ENCODE measurements at places on chromosomes 6 and 20.

DNA sequence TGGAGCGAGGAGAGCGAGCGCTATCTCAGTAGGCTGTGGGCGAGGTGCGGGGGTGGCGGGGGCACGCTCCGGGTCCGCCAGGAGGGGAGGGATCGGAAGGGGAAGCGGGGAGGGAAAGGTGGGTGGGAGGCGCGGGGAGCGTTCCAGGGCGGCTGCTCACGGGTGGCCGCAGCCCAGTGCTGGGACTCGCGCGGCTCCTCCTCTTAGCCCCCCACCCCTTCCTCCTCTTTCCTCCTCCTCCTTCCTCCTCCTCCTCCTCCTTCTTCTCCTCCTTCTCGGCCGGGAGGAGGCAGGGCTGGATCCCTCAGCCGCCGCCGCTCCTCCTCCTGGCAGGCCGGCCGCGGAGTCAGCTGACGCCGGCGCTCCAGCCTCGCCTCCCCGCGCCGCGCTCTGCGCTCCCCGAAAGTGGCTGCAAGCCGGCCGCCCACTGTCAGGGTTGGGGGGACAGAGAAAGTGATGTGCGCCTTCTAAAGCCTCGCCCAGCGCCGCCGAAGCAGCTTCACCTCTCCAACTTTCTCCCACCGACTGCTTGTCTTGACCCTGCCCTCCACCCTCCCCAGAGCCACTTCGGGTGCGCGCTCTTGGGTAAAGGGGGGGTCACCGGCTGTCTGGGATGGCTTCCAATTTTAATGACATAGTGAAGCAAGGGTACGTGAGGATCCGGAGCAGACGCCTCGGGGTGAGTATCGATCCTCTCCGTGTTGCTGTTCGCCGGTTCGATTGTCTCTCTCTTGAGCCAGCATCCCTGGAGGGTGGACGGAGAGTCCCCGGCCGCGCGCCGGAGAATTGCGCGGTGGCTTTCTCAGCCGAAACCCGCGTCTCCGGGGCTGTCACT lies at the start of gene DOK5:
TSS of gene DOK5 (plus strand) at position 260 of the 835 bp plus-strand sequence. CDS start at position 614, 354 bp downstream.
- peak; percentile 11 for DNase-seq

DNA sequence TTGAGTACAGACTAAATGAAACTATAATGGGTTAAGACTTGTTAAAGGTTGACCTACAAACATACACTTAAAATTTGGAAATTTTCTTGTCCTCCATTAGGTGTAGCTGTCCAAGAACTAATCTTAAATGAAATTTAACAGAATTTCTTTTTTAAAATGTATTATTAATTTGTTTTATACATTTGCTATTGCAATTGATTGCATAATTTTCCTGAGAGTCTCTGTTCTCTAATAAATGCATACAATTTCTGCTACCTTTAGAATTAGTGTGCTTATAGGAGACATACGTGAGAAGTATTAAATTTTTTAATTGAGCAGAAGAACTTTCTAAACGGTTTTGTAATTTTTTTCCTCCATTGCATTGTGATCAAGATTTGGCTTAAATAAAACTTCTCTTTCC lies 1.5 kb downstream of the FAM135A start:
- DNase-seq, result no peak

DNA sequence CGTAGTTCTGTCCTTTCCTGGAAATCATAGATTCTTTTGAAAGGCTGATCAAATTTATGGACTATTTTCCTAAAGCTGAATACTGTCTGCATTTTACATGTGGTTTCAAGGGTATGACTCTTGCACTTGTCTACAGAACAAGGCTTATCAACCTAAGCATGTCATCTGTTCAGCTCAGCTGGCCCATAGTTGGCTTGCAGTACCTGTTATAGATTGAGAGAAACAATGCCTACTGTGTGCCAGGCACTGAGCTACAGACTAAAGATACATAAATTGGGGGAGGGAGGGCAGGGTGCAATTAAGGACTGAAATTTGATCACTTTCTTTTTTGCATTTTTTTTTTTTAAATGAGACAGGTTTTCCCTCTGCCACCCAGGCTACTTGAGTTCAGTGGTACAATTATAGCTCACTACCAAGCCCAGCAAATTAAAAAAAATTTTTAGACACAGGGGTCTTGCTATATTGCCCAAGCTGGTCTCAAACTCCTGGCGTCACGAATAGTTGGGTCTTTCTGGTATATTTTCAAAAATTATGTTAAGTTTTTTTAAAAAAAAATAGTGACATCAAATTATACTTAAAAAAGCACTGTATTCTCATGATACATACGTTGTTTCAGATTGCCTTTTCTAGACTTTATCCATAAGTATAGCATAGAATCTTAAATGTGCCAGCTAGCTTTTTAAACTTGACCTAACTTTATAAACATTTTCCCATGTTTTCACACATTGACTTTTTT lies 52.2 kb downstream of the RREB1 start:
- no peak for DNase-seq

GRCh38 chr6:12977806-12978205 lies 261.2 kb downstream of the PHACTR1 start:
- DNase-seq, result no peak

GRCh38 chr20:50957276-50957675 lies 1.1 kb downstream of the DPM1 start:
- no peak for DNase-seq

- DNase-seq, result peak; percentile 44
Observed at GRCh38 chr6:21596949-21597682, 3.6 kb downstream of the SOX4 start.

DNA sequence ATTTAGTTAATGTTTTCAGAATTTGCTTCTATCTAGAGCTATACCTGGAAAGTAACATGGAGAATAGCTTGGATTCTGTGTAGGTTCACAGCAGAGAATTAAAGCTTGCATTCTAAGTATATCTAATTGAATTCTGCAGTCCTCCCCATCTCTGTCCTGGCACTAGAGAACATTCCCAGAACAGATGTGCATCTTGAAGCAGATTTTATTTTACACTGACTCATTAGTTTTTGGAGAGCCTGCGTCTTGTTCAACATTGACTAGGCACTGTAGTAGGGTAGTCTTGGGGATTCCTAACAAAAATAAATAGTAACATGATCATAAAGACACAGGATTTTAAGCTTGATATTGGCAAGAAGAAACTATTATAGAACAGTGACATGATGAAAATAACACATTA lies 36.2 kb upstream of the BAG2 start:
- DNase-seq, result no peak

DNA sequence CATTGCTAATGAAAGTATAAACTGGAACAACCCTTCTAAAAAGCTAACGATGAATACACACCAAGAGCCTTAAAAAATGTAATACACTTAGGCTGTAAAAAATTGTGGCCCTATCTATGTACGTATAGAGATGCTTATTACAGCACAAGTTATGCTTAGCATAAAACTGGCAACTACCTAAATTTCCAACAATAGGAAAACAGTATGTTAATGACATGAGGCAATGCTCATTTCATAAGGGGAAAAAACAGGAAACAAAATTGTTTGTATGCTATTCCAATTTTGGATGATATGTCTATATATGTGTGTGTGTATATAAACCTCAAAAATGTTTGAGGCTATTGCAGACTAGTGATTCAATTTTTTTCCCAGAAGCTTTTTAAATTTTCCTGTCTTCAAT lies 82.5 kb downstream of the DTNBP1 start:
- no peak for DNase-seq

DNA sequence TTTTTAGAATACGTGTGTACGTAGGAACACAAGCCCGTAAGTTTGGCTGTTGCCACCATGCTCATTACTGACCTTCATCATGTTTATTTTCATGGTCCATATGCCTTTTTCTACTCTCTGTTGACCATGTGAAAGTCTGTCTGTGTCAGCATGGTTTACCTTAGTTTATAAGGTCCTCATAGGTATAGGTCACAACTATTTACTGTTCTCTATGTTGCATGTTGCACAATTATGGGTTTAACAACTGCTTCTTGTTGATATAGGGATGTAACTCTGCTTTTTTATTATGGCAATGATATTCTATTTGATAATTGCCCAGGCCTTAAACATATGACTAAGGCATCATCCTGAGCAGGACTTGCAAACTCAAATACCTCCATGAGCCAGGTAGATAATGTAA lies 13.4 kb upstream of the RANBP9 start:
- DNase-seq, result no peak

- DNase-seq, result no peak
Observed at GRCh38 chr20:34189572-34190163, 51.6 kb upstream of the ASIP start.

DNA sequence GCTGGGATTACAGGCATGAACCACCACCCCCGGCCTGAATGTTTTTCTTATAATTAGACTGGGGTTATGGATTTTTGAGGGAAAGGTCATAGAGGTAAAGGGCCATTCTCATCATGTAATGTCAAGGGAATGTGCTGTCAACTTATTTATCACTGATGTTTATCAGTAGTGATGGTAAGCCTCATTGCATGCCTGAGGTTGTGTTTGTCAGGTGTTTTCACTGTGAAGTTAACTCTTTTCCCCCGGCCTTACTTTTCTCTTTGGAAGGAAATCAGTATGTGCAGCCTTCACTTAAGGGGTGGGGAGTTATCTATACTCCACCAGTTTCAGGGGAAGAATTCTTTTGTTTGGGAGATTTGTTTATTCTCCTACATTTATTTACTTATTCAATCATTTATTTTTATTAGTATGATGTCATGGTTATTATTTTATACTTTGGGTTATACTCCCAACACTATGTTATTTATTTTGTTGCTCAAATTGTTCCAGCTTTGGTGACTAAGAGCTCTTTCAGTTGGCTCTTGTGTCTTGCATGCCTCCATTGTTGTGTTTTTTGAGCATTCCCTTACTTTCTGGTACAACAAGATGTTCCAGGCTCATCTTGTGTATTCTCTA lies 2.8 kb upstream of the SLC17A5 start:
- DNase-seq, result no peak

DNA sequence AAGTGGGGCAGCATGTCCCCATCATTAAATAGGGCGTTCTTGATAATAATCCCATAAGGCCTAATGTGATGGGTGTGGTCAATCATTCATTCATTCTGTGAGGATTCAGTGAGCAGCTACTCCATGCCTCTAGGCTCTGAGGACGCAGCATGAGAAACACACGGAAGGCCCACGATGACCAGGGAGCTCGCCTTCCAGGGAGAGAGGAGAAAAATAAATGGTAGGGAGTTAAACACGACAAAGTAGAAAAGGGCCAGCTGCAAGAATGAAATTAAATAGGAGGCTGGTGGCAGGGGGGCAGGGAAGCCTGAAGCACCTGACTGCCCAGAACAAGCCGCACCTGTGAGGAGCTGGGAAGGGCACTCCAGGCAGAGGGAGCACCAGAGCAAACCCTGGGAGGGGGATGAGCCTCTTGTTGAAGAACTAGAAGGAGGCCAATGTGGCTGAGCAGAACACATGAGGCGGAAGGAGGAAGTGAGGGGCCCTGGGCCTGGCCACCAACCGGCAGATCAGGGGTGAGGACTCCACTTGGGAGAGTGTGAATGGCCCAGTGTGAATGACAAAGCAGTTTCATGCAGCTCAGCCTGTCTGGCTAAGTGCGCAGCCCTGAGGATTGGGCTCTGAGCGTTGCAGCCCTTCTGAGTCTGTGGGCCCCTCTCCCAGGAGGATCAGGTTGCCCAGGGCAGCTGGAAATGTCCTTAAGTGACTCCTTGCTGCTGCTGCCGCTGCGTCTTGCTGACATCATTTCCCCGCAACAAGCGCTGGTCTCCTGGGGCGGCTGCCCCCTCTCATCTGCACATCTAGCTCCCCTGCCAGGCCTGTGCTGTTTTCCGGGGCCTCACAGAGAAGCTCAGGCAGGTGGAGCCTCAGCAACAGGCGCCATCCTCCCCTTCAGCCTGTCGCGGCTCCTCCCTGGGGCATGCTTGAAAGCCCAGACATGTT lies 99.9 kb downstream of the CDH26 start:
- DNase-seq, result peak; percentile 98

GRCh38 chr6:23036406-23036983 lies 467.1 kb downstream of the HDGFL1 start:
- DNase-seq, result no peak

GRCh38 chr6:43243664-43244321 lies 512 bp downstream of the TTBK1 start:
- peak; percentile 44 for DNase-seq

DNA sequence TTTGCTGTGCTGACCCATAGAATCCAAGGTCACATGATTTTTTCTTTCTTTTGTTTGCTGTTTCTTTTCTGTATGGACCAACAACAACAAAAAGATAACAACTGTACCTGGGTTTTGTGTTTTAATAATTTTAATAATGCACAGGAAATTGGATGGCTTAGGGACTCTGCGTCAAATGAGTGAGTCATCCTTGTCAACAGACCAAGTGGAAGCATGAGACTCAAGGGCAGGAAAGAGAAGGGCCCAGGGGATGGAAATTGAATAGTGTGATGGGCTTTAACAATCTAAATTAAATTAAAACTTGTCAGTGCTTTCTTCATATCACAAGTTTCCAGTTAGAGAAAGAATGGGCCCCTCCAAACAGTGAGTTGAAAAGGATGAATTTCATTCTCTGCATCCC lies 413.0 kb downstream of the PREX1 start:
- DNase-seq, result no peak

DNA sequence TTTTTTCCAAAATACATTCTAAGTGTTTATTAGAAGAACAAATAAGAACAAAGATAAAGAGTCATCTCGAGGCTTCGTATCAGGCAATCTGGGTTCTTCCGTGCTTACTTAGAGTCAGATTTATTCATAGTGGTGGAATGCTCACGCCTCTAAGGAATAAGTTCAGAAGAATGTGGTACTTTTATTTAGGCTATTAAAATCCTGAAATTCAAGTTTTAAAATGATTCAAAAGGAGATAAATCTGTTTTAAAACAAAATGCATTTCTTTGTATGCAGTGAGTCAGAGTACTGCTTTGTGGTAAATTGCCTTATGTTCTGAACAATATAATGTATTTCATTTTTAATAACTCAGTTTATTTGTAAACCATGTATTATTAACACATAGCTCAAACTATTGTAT lies 89.1 kb downstream of the FUT9 start:
- no peak for DNase-seq

- DNase-seq, result peak; percentile 55
Observed at GRCh38 chr20:46137816-46138215, 19.7 kb downstream of the CD40 start.

- DNase-seq, result no peak
Observed at GRCh38 chr6:28737750-28738395, 185.9 kb downstream of the TRIM27 start.

- DNase-seq, result no peak
Observed at GRCh38 chr6:36821581-36822335, 17.5 kb downstream of the CPNE5 start.

- no peak for DNase-seq
Observed at GRCh38 chr6:106082735-106083398, 3.3 kb upstream of the PRDM1 start.

- no peak for DNase-seq
Observed at GRCh38 chr6:147023148-147023547, 181.1 kb upstream of the STXBP5 start.

DNA sequence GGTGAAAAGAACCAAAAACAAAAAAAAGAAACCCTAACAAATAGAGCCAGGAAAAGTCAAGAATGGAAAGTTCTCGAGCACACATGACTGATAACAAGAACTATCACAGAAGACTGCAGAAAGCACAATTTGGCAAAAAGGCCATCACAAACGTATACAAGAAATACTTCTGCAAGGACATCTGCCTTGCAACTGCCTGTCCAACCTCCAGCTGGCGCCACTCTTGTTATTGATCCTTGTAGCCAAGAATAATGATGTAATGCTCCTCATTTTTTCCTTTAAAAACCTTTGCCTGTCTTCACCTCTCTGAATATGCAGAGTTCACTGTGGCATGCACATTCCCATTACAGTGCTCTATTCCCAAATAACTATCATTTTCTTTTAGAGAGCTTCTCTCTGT lies 87.9 kb upstream of the BMP5 start:
- no peak for DNase-seq
